ENCODE measurements at places on chromosomes 2 and 18.

DNA sequence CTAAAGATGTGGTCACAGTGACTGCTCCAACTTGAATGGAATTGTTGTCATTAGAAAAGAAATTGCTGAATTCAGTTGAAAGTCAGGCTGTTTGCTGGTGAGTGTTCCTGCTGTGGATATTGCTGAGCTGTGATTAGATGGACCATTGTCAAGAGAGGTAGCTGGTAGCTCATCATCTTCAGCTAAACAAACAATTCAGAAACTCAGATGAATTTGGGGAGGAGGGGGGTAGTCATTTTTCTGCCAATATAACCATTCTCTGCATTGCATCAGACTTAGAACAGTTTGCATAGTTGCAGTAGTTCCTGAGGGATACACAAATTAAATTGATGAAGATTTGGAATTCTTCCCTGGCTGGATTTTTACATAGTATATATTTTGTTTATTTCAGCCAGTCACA, 108.3 kb downstream of the MTCL1 start:
- no peak for DNase-seq

DNA sequence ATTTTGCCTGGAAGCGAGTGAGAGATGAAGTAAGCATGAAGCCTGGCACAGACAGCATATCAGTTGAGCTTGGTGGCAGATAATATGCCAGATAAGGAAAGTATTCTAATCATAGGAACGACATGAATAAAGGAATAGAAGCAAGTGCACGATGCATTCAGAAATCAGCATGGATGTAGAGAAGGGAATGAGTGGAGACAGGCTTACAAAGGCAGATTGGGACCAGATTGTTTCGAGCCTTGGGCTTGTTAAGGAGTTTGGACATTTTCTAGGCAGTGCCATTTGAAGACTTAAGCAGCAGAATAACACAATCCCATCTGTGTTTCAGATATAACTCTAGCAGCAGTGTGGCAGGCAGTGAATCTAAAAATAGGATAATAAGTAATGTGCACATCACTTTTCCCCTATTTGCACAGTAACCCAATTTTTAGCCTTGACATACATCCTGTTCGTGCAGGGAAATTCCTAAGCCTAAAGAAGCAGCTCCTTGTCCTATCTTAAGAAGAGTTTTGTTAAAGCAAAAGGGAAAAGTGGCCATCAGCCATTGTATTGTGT, 450.2 kb downstream of the PLCL1 start:
- DNase-seq, result no peak

DNA sequence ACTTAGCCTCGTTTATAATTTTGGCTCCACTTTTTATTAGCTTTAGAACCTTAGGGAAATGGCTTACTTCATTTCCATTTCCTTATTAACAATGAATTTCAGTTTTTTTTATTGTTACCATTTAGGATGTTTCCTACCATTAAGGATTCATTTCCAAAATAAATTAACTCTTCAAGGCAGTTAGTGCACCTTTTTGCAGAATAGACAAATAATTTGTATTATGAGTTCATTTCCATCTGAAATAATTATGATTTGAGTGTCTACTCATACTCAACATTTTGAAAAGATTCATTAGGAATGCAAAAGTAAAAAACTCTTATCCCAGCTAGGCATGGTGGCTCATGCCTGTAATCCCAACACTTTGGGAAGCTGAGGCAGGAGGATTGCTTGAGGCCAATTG, 186.8 kb upstream of the STON1 start:
- DNase-seq, result no peak

DNA sequence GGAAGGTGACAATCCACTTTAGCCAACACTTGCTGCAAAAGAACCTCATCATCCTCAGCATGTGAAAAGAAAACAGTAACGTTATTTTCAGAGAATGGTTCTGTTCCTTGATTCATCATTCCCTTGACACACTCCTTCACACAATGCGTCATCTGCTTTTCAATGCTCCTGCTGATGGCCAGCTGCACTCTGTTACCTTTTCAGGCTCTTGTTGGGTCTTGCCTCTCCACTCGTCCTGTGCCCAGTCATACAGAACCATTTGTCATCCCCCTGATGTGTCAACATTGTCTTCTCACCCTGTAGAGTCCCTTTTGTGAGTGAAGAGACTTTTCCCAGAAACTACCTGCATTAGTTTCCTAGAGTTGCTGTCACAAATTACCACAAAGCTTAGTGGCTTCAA, 12.2 kb upstream of the DTNA start:
- no peak for DNase-seq

DNA sequence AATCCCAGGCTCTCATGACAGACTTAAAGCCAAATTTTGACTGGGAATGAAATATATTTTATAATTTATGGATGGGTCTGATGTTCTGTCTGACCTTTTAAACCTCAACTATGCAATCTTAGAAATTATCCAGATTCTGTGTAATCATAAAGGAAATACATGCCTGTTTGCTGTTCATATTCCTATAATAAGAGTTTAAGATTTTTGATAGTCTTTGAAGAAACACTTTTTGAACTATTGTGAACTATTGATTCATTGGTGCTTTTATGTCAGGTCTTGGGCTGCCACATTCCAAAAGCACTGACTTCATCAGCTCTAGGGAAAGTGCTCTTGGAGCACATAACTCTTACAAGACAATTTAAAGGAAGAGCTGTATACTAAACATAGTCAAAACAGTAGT, 64.2 kb downstream of the CCDC150 start:
- DNase-seq, result no peak

DNA sequence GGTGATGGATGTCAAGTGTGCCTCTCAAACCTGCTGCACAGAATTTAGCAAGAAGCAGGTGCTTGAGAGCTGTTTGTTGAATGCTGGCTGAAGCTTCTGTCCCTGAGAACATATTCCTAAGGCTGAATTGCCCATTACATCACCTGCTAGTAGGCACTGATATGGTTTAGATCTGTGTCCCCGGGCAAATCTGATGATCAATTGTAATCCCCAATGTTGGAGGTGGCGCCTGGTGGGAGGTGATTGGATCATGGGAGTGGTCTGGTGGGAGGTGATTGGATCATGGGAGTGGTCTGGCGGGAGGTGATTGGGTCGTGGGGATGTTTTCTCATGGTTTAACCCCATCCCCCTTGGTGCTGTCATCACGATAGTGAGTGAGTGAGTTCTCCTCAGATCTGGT, 128.0 kb downstream of the HRH4 start:
- DNase-seq, result no peak

DNA sequence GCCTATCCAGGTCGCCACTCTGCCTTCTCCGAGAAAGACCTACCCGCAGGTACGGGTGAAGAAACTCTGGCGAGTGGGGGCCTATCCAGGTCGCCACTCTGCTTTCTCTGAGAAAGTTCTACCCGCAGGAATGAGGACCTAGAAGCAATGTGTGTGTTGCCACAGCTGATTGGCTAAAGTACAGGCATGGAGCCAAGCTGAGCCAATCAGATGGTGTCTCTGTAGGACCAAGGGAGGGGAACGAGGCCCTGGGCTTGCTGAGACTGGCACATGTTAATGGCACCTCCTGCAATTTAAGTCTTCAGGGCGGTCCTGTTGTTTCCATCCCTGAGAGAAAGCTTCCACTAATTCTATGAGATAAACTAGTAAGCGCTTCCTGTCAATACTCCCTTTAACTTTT, 82.3 kb downstream of the KCTD1 start:
- no peak for DNase-seq

GRCh38 chr2:221077251-221077650, 494.9 kb downstream of the EPHA4 start:
- DNase-seq, result no peak

GRCh38 chr2:27320958-27321543, 1.8 kb downstream of the MPV17 start:
- peak; percentile 96 for DNase-seq

GRCh38 chr2:237995036-237995435, 28.2 kb downstream of the UBE2F start:
- no peak for DNase-seq

- DNase-seq, result no peak
These were observed 499.0 kb downstream of the TXNL1 start for GRCh38 chr18:56139372-56139771.

GRCh38 chr2:1670636-1671035, 73.7 kb downstream of the PXDN start:
- DNase-seq, result no peak

GRCh38 chr18:55878224-55878623, 290.2 kb upstream of the TCF4 start:
- DNase-seq, result no peak

- no peak for DNase-seq
These were observed 453 bp downstream of the CABLES1 start for GRCh38 chr18:23135550-23136325.
